ENCODE measurements at places on chromosomes 1 and 21.

GRCh38 chr1:155121249-155121648, 6.4 kb upstream of the EFNA1 start:
- DNase-seq: no peak

GRCh38 chr1:206892351-206892984, 4.8 kb upstream of the IL24 start:
- no peak for DNase-seq

GRCh38 chr1:164725401-164725800, 166.4 kb downstream of the PBX1 start:
- DNase-seq: no peak

DNA sequence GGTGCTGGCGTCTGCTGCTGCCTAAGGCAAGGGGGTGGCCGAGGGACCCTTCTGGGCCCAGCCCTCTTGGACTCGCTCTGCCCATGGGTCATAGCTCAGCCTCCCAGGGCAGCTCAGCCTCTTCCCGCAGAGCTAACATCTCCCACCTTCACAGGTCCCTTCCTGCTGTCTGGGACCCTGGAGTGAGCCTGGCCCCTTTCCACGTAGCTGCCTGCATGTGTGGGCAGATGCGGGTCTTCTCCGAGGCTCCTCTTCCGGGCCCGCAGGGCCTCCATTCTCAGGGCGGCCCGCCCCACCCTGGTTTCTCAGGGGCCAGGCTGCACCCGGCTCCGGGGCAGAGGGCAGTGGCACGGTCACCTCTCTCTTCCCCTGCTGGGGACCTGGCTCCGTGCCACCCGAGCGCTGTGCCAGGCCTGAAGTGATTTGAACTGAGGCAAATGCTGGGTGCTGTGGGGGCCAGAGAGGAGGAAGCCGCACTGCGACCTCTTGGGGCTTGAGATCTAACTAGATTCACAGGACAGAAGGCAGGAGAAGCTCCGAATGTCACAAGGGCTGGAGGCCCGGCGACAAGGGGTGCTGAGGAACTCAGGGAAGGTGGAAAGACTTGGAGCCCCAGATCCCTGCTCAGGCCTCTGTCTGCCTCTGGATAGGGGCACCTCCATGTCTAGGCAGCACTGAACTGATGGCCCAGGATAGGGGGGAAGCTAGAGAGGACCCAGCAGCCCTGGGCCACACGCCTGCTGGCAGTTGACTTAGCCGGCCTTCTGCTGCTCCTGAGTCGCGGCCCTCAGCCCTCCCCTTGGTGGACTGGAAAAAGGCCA, 40.7 kb downstream of the COQ8A start:
- DNase-seq: no peak

DNA sequence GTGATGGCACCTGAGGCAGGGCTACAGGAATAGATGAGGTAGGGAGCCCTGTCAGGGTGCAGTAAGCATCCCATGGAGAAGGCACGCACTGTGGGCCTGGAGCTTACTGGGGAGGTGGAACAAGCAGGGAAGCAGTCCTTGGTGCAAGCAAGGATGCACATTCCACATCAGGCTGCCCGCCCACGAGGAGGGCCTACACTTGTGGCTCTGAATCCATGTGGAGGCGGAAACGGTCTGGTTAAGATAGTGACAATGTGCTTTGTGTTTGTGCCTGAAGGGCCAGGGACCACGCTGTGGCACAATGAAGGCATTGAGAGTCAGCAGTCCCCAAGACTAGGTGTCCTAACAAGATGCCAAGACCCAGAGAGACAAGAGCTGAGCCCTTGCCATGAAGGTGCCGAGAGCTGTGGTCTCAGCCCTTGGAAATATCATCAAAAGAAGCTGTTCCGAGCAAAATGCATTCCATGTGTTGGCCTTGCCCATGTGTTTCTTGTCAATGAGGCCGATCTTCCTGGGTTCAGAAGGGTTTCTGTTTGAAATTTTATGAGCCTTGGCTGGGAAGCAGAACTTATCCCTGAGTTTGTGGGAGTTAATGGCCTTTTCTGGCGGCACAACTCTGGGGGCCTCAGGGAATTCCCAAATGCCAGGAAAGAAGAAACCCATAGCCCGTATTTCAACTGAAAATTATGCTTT, 111.9 kb downstream of the NGF start:
- no peak for DNase-seq

GRCh38 chr1:228697207-228698016, 37.9 kb upstream of the RHOU start:
- no peak for DNase-seq

- no peak for DNase-seq
Observed at GRCh38 chr1:32380057-32380456, 14.2 kb downstream of the BSDC1 start.

DNA sequence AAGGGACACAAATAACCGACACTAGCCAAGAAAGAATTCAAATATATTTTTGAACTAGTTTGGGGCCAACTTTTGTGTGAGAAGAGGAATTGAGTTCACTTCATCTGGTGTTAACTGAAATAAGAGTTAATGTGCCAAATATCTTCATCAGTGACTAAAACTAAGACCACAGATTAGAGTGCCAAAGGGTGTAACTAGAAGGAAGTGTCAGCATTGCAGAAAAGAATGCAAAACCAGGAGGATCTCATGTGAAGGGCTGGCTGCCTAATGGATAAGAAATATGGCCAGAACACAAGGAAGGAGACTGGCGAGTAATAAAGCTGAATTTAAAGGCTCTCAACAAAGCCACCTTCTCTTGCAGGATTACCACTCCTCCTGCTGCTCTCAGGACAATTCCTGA, 61.8 kb upstream of the LRRC8D start:
- DNase-seq: no peak
